GM03348 (cell line): ENCODE measurements at places on chromosomes 3 and 15.

DNA sequence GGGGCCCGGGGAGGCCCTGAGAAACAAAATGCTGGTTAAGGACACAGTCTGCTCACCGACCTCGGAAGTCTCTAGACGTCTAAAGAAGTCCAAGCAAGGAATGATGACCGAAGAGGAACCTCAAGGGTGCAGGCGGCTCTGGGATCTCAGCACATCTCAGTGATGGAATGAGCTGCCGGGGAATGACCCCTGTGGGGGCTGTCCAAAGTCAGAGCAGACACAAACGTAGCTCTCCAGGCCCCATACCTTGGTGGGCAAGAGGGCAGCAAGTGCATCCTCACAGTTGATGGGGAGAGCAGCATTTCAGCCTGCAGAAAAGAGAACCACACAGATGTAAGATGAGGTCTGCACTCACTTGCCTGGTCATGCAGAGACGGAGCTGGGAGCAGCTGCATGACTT lies 129.1 kb downstream of the IGF1R start:
- no peak for DNase-seq

- no peak for DNase-seq
These were observed 1.5 kb downstream of the MSL2 start for GRCh38 chr3:136194409-136195257.

GRCh38 chr3:171206283-171206682 lies 179.8 kb upstream of the SLC2A2 start:
- DNase-seq = no peak

DNA sequence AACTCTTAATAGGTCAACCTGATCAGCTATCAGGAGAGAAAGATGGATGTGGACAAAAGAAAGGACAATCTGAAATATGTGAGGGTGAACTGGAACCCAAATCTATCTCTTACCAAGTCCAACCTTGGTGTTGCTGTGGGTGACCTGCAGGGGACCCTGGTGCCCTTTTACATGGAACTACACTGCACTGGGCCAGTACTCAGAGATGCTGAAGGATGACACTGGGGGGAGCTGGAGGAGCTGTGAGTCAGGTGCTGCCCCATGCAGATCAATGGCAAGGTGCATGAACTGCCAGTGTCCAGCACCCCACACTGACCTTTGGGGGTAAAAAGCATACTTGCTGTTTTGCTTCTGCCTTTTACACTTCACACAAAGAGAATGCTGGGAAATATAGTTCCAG lies 55.6 kb upstream of the TBC1D5 start:
- DNase-seq = no peak

DNA sequence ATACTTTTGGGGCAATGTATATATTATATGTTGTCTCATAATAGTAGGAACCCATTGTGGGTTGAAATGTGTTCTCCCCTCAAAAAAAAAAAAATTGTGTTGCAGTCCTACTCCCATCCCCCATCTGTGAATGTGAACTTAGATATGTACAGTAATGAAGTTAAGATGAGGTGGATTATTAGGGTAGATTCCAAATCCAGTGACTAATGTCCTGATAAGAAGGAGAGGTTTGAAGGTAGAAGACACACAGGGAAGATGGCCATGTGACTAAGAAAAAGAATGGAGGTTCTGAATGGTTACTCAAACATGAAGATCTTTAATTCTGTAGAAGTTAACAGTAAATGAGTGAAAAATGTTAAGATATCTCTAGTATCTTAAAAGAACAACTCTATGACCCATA lies 3.0 kb upstream of the ATOSA start:
- DNase-seq = no peak

- DNase-seq = no peak
These were observed 7.1 kb downstream of the THBS1 start for GRCh38 chr15:39587731-39588530.

DNA sequence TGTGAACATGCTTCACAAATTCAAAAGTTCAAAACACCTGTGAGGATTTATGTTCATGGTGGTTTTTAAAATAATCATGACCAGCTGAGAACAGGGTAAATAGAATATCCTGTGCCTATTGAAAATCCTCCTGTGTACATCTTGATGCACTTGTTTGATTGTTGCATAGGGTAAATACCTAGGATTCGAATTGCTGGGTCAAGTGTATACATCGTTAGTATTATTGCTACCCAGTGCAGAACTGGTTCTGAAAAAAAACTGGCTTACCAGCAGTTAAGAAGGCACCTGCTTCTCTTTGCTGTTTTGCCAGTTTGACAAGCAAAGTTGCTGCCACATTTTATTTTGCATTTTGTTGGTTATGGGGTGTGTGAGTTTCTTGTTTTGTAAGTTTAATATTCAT lies 272.6 kb downstream of the CLSTN2 start:
- DNase-seq = no peak

DNA sequence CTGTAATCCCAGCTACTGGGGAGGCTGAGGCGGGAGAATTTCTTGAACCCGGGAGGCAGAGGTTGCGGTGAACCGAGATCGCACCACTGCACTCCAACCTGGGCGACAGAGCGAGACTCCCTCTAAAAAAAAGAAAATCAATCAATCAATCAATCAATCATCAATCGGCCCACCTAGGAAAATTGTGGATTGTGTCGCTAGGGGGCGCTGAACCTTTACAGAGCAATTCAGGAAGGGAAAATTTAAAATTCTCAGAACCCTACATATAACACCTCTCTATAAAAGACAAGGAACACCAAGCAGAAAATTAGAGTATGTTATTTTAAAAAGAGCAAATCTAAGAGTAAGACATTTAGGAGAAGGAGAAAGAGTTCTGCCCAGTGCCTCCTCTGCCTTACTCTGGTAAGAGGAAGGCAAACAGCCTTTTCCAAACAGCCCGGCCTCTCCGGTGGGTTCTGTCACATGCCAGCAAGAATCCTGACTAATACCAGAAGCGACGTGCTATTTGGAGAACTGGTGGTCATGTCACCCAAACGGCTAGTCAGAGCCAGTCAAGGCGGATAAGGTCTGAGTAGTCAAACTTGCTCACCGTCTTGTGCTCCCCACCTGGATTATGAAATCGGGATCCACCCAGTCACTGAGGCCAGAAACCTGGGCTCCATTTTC lies 22.3 kb upstream of the SMCO1 start:
- DNase-seq = peak; percentile 40

DNA sequence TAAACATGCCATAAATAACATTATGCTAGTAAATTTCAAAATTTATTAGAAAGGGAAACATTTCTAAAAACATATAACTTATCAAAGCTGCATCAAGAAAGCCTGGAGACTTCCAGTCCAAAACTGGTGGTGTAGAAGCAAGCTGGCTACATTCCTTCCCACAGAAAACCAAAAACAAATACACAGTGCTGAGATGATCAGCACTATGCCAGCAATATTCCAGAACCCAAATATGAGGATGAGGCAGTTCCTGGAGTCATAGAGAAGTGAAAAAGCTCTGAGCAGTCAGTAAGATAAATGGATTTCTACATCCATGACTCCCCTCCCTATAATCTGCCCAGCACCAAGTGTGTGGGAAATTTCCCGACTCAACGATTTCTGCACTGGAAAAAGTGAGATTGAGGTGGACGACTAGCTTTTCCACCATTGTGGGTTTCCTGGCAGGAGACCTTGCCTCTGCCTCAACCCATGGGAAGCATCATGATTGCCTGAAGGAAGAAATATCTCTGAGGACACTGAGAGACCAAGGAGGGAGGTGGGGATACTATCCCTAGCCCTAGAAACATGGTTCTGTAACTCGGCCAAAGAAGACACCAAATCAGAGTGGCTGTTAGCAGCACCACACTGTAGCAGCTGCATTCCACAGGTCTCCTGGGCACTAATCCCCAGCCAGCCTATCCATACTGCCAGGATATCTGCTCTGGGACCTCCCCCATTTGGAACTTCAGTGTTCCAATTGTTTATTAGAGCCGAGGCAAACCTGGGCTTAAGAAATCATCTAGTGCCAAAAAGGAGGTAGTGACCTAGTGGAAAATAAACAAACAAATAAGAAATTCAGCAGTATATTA lies 11.8 kb upstream of the CLN6 start:
- no peak for DNase-seq

DNA sequence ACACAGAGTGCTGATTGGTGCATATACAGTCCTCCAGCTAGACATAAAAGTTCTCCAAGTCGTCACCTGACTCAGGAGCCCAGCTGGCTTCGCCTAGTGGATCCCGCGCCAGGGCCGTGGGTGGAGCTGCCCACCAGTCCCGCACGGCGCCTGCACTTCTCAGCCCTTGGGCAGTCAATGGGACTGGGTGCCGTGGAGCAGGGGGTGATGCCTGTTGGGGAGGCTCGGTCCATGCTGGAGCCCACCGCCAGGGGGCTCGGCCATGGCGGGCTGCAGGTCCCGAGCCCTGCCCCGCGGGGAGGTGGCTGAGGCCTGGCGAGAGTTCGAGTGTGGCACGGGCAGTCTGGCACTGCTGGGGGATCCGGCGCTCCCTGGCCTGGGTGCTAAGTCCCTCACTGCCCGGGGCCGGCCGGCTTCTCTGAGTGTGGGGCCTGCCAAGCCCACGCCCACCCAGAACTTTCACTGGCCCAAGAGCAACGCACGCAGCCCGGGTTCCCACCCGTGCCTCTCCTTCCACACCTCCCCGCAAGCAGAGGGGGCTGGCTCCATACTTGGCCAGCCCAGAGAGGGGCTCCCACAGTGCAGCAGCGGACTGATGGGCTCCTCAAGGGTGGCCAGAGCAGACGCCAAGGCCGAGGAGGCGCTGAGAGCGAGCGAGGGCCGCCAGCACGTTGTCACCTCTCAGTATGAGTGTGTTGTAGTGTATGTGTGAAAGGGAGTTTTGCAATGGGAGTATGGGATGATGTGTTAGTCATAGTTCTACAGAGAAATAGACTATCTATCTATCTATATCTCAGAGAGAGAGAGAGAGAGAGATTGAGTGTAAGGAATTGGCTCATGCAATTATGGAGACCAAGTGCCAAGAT lies 69.0 kb downstream of the UBE2E2 start:
- no peak for DNase-seq

- no peak for DNase-seq
These were observed 244.4 kb downstream of the ADAMTSL3 start for GRCh38 chr15:83898361-83898760.

DNA sequence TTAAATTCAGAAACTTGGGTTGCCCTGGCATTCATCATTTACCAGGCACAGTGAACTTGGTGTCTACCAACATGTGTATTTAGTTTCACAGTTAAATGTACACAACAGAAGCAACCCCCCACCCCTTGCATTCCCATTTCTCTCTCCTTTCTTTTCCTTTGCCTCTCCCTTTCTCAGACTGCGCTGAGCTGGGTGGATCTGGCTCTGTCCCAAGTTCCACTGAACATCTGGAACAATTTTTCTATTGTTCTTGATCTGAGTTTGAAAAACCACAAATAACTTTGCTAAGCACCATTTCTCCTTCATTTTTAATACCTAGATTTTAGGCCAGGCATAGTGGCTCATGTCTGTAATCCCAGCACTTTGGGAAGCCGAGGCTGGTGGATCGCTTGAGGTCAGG lies 242.2 kb downstream of the ABHD5 start:
- no peak for DNase-seq

DNA sequence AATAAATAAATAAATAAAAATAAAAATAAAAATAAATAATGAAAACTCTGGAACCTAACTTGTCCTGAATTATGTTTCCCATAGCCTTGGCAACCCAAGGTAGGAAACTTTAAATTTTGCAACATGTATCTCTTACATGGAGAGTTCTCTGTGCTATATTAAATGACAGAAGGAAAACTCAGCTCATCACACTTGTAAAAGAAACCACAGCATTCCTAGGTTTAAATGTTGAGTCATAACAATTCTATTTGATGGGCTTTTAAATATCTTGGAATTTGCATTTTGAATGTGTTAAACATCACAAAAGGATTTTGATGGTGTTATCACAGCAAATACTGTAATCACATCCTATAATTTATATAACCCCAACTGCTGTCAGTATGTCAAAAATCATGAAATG lies 144.2 kb downstream of the LRTM1 start:
- no peak for DNase-seq

GRCh38 chr3:190790185-190790584 lies 72.3 kb downstream of the GMNC start:
- DNase-seq = no peak

DNA sequence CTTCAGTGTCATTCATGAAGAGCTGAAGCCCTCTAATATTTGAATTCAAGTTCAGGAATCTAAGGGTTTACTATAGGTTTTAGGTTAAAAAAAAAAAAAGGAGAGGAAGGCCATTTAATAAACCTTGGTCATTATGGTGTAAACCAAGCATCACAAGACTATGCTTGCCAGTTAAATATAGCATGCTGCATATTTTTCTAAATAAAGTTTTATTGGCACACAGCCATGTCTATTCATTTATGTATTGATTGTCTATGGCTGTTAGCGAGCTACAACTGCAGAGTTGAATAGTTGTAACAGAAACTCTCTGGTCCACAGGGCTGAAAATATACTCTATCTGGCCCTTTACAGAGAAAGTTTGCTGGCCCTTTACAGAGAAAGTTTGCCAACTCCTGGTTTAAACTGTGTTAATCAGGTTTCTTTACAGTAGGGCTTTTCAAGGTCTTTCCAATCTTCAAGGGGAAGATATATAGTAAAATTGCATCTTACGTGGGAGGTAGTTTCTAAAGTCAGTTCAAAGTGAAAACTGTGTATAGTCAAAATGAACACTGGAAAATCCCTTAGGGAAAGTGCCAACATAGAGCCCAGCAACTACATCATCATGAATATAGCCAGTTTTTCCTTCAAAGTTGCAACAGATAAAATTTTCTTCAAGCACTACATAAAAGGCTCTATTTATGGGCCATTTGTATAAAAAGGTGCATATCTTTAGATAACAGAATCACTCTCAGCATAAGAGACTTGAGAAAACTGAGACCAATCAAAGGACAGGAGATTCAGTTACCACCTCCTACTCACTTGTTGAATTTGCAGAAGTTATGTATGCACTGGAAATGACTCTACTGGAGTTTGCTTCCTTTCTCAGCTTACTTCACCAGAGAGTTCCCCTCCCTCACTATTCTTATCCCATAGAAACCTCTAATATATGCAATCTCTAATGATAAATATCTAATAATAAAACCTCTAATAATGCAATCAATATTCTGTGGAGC lies 49.7 kb upstream of the FRMD4B start:
- no peak for DNase-seq

GRCh38 chr3:185559706-185560090 lies 7.3 kb upstream of the LIPH start:
- DNase-seq = no peak
